GM12878 (cell line): ENCODE measurements at places on chromosomes 13 and 19.
A peak's percentile ranks its signal among the peaks of the same experiment; 100 is the strongest.

DNA sequence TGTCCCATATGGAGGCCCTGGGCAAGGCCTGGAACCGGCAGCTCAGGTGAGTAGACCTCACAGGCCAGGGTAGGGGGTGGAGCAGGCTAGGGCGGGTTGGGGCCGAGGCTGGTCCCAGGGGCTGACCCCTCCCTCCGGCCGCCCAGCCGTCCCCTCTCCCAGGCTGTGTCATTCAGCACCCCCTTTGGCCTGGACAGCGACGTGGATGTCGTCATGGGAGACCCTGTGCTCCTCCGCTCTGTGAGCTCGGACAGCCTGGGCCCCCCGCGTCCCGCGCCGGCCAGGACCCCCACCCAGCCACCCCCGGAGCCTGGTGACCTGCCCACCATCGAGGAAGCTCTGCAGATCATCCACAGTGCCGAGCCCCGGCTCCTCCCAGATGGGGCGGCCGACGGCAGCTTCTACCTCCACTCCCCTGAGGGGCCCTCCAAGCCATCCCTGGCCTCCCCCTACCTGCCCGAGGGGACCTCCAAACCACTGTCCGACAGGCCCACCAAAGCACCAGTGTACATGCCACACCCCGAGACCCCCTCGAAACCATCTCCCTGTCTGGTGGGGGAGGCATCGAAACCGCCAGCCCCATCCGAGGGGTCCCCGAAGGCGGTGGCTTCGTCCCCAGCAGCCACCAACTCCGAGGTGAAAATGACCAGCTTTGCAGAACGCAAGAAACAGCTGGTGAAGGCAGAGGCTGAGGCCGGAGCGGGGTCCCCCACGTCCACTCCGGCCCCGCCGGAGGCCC lies 16.0 kb downstream of the CAMSAP3 start:
- no peak for DNase-seq

- DNase-seq: no peak
Observed at GRCh38 chr13:26050568-26051230, 1.1 kb downstream of the SHISA2 start.

GRCh38 chr13:24747248-24748060 lies 16.5 kb upstream of the RNF17 start:
- no peak for DNase-seq

DNA sequence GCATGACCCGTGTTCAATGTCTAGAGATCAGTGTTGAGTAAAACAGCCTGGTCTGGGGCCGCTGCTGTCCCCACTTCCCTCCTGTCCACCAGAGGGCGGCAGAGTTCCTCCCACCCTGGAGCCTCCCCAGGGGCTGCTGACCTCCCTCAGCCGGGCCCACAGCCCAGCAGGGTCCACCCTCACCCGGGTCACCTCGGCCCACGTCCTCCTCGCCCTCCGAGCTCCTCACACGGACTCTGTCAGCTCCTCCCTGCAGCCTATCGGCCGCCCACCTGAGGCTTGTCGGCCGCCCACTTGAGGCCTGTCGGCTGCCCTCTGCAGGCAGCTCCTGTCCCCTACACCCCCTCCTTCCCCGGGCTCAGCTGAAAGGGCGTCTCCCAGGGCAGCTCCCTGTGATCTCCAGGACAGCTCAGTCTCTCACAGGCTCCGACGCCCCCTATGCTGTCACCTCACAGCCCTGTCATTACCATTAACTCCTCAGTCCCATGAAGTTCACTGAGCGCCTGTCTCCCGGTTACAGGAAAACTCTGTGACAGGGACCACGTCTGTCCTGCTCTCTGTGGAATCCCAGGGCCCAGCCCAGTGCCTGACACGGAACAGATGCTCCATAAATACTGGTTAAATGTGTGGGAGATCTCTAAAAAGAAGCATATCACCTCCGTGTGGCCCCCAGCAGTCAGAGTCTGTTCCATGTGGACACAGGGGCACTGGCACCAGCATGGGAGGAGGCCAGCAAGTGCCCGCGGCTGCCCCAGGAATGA lies 1.5 kb upstream of the CEACAM5 start:
- peak; percentile 3 for DNase-seq

GRCh38 chr19:18418029-18418482 lies 1.1 kb upstream of the SSBP4 start:
- no peak for DNase-seq

DNA sequence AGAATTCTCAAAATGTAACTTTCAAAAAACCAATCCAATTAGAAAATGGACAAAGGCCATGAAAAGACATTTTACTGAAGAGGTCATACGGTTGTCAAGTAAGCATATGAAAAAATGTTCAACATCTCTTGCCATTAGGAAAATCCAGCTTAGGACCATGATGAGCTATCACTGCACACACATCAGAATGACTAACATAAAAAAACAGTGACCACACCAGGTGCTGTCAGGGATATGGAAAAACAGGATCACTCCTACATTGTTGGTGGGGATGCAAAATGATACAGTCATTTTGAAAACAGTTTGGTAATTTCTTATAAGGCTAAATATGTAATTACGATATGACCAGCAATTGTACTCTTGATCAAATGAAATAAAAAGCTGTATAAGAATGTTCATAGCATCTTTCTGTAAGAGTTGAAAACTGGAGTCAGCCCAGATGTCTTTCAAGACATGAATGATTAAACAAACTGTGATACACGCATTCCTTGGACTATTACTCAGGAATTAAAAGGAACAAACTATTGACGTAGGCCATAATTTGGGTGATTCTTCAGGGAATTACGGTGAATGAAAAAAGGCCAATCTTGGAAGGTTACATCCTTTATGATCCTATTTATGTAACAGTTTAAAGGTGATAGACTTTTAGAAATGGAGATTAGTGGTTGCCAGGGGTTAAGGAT lies 26.9 kb upstream of the RCBTB2 start:
- DNase-seq: no peak

DNA sequence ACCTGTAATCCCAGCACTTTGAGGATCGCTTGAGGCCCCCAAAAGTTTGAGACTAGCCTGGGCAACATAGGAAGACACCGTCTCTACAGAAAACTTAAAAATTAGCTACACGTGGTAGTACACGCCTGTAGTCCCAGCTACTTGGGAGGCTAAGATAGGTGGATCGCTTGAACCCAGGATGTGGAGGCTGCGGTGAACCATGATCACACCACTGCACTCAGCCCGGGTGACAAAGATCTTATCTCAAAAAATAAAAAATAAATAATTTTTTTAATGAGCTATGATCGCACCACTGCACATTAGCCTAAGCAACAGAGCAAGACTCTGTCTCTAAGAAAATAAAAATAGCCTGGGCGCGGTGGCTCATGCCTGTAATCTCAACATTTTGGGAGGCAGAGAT lies 6.6 kb downstream of the RCBTB2 start:
- DNase-seq: no peak

GRCh38 chr19:56642711-56643459 lies at the start of gene SMIM17:
TSS of gene SMIM17 (plus strand) at chr19:56643159. CDS start at chr19:56645668, 2,509 bp downstream.
- DNase-seq: no peak

GRCh38 chr19:17289489-17289888 lies 7.8 kb downstream of the ANKLE1 start:
- no peak for DNase-seq

- no peak for DNase-seq
Observed at GRCh38 chr13:91154558-91155353, 192.7 kb upstream of the MIR17HG start.

GRCh38 chr13:112510002-112510780 lies 77.8 kb downstream of the TUBGCP3 start:
- DNase-seq: no peak

DNA sequence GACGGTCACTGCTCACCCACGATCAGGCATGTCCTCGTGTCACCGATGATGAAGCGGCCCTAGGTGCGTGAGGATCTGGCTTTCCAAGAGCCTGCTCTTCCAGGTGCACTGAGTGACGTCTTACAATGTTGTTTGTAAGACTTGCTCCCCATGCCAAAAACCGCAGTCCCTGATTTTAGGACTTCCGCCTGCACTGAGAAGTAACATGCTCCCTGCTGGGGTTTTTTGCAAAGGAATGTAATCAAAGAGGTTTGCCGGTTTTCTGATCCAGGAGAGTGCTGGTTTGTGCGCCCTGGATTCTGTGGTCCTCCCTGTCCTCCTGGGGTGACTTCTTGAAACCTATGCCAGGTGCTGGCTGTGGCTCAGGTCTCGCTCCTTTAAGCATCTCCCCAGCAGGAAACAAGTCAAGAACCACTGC lies 38.8 kb downstream of the MYO9B start:
- DNase-seq: no peak

- DNase-seq: no peak
Observed at GRCh38 chr13:30523211-30523610, 57.5 kb upstream of the HMGB1 start.

GRCh38 chr19:16200038-16201010 lies 2.6 kb downstream of the AP1M1 start:
- no peak for DNase-seq

GRCh38 chr19:39843919-39844793 lies 2.0 kb downstream of the FBL start:
- no peak for DNase-seq

- DNase-seq: no peak
Observed at GRCh38 chr13:43122791-43123190, 99.4 kb downstream of the DNAJC15 start.

DNA sequence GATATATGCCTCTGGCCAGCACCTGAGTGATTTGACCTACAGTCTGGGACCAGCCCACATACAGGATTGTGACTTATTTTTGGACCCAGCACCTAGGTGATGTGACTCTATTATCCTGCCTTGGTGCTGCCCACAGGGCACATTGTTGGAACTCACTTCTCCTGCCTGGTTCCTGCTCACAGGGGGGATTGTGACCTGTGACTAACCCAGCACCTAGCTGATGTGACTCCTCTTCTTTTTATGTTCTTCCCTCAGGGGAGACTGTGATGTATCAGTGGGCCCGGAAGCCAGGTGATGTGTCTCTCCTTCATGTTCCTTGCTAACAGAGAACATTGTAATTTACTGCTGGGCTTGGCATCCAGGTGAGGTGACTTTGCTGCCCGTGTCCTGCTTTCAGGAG lies 63.0 kb upstream of the ZNF724 start:
- DNase-seq: no peak

DNA sequence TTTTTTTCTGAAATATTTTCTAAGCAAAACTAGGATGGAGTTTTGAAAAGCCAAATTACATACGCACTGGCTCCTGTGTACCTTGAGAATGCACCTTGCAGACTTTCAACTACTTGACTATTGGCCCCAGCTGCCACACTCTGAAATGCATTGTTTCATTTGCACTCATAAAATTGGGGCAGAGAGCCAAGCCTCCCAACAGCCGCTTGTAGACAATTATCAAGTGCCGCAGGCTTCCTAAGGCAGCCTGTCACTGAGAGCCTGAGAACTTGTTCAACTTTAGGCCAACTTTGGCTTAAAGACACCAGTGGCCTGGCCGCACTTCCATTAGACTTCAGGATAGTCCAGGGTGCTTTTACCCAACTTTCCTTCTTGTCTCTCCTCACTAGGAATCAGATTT lies 115.7 kb upstream of the STARD13 start:
- DNase-seq: no peak

DNA sequence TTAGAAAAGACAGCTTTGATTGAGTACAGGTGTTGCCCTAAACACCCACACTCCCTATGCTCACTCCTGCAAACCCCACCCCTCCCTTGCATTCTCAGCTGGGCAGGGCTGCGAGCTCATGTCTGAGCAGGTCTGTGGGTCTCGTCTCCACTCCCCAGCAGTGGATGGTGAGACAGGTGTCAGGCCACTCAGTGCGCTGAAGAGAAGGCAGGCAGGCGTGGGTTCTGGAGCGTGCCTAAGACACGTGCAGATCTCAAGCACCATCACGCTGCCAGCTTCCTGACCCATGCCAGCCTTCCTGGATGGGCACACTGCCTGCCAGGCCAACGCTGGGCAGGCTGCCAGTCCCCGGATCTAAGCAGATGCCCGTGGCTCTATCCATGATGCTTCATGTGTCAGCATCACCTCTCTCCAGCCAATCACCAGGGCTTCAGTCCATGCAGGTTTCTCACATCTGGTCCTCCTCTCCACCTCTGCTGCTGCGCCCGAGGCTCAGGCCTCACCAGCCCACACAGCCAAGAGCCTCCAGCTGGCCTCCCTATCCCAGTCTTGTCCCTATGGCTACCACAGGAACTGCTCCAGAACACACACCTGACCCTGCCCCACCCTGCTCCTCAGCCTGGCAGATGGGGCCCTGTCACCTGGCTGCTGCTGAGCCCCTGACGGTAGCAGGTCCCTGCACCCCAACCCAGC lies 42.6 kb downstream of the EPS15L1 start:
- DNase-seq: no peak

DNA sequence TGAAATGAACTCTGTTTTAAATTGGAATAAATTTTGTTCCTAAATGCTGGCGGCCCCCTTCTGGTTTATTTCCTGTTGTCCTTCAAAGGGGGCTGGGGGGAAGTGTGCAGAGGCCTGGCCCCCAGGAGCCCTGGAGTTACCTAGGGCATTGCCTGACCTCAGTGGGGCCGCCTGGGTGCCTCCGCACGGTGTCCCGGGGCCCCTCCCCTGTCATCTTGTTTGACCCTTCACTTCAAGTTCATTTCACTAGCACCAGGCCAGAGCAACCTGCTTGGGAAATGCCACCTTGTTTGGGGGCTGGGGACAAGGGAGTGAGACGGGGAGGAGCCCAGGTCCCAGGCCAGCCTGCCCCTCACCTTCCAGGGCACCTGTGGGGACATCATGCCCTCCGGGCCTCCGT lies 11.9 kb upstream of the GNA15 start:
- DNase-seq: no peak

GRCh38 chr13:112005925-112006324 lies 61.0 kb upstream of the SOX1 start:
- DNase-seq: no peak

DNA sequence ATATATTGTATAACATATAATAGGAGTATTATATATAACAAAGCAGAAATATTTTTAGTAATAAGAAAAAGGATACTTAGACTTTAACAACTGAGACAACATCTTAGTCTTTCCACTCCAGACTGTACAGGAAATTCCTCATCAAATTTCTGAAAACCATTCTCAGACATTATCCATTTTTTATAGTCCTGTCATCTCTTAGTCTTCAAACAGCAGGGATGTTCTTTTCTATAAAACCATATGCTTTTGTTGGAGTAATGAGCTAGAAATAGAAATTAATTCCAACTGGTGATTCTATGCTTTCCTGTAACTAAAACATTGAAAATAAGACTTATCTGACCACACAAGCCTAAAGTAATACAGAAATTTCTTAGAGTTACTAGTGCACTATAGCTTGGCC lies 82.2 kb upstream of the CSNK1A1L start:
- DNase-seq: no peak

DNA sequence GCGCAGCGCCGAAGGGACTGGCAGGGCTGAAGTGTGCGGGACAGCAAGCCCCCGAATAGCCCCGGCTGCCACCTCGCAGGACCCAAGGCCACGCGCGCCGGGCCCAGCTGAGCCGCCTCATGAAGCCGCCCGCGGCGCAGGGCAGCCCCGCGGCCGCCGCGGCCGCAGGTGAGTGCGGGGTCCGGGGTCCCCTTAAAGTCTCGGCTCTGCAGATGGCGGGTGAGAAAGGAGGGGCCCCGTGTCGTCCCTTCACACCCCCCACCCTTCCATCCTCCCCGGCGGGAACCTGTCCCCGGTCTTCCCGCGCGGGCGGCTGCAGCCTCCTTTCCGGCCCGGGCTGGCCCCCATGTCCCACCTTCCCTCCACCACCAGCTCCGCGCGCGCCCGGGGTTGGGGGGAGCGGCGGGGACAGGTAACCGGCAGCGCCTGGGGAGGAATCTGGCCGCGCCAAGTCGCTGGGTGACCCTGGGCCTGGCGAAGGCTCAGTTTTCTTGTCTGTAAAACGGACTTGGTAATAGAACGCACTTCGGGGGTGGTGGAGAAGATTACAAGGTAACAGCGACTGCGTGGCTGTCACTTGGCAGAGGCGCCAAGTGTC lies 338 bp downstream of the RGCC start:
- DNase-seq: no peak

- no peak for DNase-seq
Observed at GRCh38 chr19:18634612-18635297, 2.1 kb upstream of the KLHL26 start.
